ENCODE measurements at places on chromosomes 1 and 21.

DNA sequence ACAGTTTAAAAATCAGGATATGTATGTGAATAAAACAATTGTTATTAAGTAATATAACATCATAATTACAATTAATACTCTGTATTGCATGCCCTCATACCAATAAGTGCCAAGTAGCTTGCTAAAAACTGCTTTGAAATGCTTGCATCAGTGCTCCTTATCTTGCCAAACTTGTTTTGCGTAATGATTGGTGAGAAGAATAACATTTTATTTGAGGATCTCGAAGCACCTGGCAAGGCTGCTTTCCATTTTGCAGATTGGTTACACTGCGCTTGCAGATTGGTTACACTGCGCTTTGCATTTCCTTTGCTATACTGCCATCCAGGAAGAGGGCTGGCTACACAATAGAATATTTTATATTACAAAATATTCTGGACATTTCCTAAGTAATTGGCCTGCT lies 1.7 kb upstream of the PBX1 start:
- H3K27ac ChIP-seq: no peak overlapping the region
- H3K36me3 ChIP-seq: no peaks in the 10 kb centered on the region
- no peaks in the 10 kb centered on the region for H3K27me3 ChIP-seq
- peak; percentile 6 for DNase-seq
- H3K4me3 ChIP-seq: no peak overlapping the region

DNA sequence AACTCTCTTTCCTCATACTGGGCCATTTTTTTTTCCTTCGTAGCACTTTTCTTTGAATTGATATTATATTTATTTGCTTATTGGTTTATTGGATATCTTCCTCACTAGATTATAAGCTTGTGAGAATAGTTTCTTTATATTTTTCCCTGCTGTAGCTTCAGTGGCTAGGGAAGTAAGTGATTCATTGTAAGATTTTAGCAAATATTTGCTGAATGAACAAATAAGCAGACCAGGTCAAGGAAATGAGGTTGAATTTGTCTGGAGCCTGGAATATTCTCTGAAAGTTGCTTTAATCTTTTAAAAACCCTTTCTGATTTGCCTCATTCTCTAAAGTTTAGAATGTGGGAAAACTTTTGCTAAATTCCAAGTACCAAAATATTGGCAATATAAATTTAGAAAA lies 80.2 kb downstream of the RABGAP1L start:
- no peak for DNase-seq
- no peak overlapping the region for H3K27ac ChIP-seq
- peaks cover 5% of the 10 kb centered on the region for H3K36me3 ChIP-seq
- H3K4me3 ChIP-seq: no peak overlapping the region
- no peaks in the 10 kb centered on the region for H3K27me3 ChIP-seq

DNA sequence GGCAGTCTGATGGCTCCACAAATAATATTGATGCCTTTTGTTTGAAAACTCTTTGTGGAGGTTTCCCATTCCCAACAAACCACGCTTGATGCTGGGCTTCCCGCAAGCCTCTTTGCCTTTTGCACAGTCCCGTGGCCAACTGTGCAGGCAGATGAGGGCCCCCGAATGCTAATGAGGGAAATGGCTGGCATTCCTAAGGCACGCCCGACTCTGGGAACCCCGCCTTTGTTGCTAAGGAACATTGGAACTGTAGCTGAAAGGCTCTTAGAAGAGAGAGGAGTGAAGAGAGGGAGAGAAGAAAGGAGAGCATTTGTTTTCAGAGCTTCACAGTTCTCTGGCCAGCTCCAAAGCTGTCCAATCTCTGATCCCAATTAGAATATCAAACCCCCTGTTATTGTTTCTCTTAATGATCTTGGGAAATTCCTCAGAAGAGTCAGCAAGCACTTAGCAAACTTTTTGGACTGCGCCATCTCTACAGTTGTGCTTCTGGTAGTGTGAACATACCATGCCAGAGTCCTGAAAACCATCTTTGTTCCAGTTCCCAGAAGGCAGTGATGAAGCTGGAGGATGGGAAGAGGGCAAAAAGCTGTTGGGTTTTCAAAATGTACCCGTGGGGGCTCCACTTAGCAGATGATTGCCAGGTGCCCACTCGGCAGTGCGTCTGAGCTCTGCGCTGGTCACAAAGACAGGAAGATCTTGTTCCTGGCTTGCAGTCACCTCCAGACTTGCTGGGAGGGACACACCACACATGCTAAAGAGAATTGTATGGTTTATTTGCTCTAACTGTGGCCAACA lies 60.1 kb upstream of the CYP2J2 start:
- H3K4me3 ChIP-seq: no peak overlapping the region
- no peaks in the 10 kb centered on the region for H3K36me3 ChIP-seq
- no peak for DNase-seq
- no peaks in the 10 kb centered on the region for H3K27me3 ChIP-seq

- H3K27ac ChIP-seq: no peak overlapping the region
- peaks cover 6% of the 10 kb centered on the region for H3K36me3 ChIP-seq
- no peak for DNase-seq
- H3K4me1 ChIP-seq: peaks cover 10% of the 10 kb centered on the region
- H3K4me3 ChIP-seq: no peak overlapping the region
- no peaks in the 10 kb centered on the region for H3K27me3 ChIP-seq
Observed at GRCh38 chr1:184532199-184532598, 145.4 kb downstream of the C1orf21 start.

DNA sequence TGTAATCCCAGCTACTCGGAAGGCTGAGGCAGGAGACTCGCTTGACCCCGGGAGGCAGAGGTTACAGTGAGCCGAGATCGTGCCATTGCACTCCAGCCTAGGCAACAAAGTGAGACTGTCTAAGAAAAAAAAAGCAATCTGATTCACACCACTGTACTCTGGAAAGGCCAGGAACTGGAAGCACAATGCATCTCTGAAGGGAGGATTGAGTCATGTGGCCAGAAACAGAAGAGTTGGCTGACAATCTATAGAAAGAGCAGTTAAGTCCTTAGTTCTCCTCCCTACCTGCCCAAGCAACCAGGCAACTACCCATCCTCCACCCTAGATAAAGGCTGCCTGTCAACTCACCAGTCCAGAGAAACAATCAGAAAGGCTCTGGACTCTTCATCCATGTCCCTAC lies 45.9 kb downstream of the PIK3R3 start:
- no peaks in the 10 kb centered on the region for H3K4me1 ChIP-seq
- DNase-seq: no peak
- no peaks in the 10 kb centered on the region for H3K27me3 ChIP-seq
- H3K27ac ChIP-seq: no peak overlapping the region
- no peak overlapping the region for H3K4me3 ChIP-seq

- no peak overlapping the region for H3K4me3 ChIP-seq
- no peaks in the 10 kb centered on the region for H3K36me3 ChIP-seq
- peaks cover 15% of the 10 kb centered on the region for H3K4me1 ChIP-seq
- H3K27me3 ChIP-seq: peaks cover 20% of the 10 kb centered on the region
- no peak for DNase-seq
Observed at GRCh38 chr1:228210712-228211530, 3.1 kb downstream of the OBSCN start.

- no peak for DNase-seq
- no peak overlapping the region for H3K27ac ChIP-seq
- H3K27me3 ChIP-seq: peaks cover 2% of the 10 kb centered on the region
- H3K4me1 ChIP-seq: no peaks in the 10 kb centered on the region
- no peak overlapping the region for H3K4me3 ChIP-seq
Observed at GRCh38 chr1:91541918-91542533, 41.4 kb downstream of the CDC7 start.

DNA sequence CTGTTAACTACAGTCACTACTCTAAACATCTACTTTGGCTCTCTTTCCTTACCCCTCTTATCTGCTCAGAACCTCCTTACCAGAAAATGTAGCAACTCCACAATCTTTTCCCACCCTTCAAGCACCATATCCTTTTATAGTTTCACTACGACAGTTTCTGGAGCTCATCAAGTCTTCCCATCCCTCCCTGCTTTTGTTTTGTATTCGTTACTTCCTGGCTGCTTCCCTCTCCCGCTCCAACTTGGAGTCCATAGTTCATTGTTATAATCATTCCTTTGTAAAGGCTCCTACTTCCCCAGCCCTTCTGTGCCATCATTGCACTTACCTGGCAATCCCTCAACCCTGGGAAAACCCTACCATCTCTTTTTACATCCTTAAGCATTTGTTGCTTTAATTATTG lies 18.0 kb downstream of the MPZL1 start:
- no peaks in the 10 kb centered on the region for H3K27me3 ChIP-seq
- no peak overlapping the region for H3K27ac ChIP-seq
- H3K4me3 ChIP-seq: no peak overlapping the region
- no peaks in the 10 kb centered on the region for H3K36me3 ChIP-seq

DNA sequence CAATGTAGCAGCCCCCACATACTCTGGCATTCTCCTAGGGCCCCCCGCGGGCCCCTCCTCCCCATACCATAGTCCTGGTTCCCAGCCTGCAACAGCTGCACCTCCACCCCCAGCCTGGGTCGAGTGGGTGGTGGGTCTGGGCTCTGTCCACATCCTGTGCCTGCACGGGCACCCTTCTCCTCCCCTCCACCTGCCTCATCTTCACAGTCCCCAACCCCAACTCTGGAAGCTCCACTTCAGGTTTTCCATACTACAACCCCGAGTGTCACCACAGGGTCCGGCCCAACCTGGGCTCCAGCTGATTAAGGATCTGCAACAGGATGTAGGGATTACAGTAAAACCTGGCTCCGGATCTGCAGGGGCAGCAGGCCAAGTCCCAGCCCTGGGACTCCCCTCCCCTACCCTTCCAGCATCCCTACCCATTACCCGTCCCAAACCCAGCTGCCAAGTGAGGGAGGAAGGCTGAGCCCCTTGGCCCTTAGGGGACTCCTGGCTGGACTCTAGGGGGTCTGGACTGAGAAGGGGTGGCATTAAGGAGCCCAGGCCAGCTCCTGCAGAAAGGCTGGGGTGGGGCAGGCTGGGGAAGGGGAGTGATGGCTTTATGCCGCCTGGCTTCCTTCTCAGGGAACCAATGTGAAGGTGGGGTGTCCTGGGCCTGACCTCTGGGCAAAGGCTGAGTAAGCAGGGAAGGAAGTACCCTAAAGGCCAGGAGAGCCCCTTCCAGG lies 116.8 kb downstream of the CASZ1 start:
- H3K27ac ChIP-seq: no peak overlapping the region
- H3K36me3 ChIP-seq: no peaks in the 10 kb centered on the region
- no peak overlapping the region for H3K4me3 ChIP-seq
- DNase-seq: peak; percentile 72
- H3K4me1 ChIP-seq: peaks cover 3% of the 10 kb centered on the region

All from common myeloid progenitor, CD34-positive (primary cell).